ENCODE measurements at places on chromosomes 6 and 20.

DNA sequence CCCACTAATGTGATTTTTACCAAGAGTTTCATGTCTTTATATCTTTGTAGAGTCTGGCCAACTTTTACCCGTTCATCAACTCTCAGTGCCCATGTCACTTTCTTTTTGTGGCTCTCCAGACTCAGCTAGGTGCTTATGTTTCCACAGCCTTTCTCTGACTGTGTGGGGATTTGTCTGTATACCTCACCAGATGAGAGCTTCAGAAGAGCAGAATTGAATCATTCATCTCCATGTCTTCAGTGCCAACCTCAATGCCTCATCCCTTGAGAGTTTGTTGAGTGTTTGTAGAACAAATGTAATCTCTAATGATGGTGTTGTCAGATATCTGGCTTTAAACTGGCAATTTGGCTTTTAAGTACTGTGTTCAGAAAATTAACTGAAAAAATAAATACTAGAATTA lies 16.8 kb upstream of the CCN2 start:
- H3K36me3 ChIP-seq: no peaks in the 10 kb centered on the region
- H3K4me3 ChIP-seq: no peak overlapping the region
- H3K4me1 ChIP-seq: peaks cover 10% of the 10 kb centered on the region
- DNase-seq: no peak

- no peak overlapping the region for H3K4me3 ChIP-seq
- H3K4me1 ChIP-seq: peaks cover 19% of the 10 kb centered on the region
- peaks cover 77% of the 10 kb centered on the region for H3K27me3 ChIP-seq
- no peak for DNase-seq
- peaks cover 3% of the 10 kb centered on the region for H3K36me3 ChIP-seq
Measured at GRCh38 chr6:84771125-84771755, 6.8 kb upstream of the TBX18 start.

- no peaks in the 10 kb centered on the region for H3K36me3 ChIP-seq
- no peak overlapping the region for H3K4me3 ChIP-seq
- no peak overlapping the region for H3K27ac ChIP-seq
- H3K4me1 ChIP-seq: peaks cover 42% of the 10 kb centered on the region
- no peaks in the 10 kb centered on the region for H3K27me3 ChIP-seq
Measured at GRCh38 chr20:58327211-58327610, 17.7 kb downstream of the RAB22A start.

DNA sequence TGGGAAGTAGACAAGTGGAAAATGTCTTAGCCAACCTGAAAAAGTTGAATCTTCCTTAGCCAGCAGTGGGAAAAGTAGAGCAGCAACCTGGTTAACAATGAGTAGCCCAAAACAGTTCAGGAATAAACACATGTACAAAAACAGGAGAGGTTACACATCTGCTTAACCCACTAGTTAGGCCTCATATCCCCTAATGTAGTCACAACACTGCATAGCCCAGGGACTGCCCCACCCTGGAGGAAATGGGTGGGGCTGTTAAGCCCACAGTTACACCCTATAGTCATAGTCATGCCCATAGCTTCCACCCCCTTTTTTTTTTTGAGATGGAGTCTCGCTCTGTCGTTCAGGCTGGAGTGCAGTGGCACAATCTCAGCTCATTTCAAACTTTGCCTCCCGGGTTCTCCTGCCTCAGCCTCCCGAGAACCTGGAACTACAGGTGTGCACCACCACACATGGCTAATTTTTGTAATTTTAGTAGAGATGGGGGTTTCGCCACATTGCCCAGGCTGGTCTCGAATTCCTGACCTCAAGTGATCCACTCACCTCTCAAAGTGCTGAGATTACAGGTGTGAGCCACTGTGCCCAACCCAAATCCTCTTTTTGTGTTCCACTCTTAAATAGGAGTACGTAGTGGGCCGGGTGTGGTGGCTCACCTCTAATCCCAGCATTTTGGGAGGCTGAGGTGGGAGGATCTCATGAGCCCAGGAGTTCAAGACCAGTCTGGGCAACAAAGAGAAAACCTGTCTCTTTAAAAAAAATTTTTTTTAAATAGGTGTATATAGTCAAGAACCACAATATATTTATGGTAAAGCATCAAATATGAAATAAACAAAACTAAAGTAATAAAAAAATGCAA lies 24.5 kb downstream of the ILRUN start:
- H3K4me3 ChIP-seq: no peak overlapping the region
- H3K27me3 ChIP-seq: no peaks in the 10 kb centered on the region
- H3K36me3 ChIP-seq: peaks cover 2% of the 10 kb centered on the region
- H3K27ac ChIP-seq: peak overlapping the region; percentile 80

DNA sequence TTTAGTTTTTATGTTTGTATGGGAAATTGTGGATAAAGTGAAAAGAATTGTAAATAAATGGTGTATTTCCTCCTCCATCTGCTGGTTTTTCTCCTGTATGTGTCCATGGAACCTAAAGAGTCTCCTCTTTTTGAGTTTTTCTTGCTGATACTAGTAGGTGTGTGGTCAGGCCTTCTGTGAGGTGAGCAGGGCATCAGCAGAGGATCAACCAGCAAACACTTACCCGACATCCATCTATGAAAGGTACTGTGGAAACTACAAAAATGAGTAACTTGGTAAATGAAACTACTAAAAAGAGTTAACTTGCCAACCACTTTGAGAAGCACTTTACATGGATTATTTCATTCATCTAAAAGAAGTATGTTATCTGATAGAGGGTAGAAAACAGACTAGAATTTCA lies 20.9 kb upstream of the RNF8 start:
- peaks cover 18% of the 10 kb centered on the region for H3K36me3 ChIP-seq
- H3K4me1 ChIP-seq: peaks cover 3% of the 10 kb centered on the region
- DNase-seq: no peak
- H3K27me3 ChIP-seq: no peaks in the 10 kb centered on the region

- H3K27me3 ChIP-seq: no peaks in the 10 kb centered on the region
- no peaks in the 10 kb centered on the region for H3K4me1 ChIP-seq
- no peak for DNase-seq
- no peak overlapping the region for H3K27ac ChIP-seq
- peaks cover 30% of the 10 kb centered on the region for H3K36me3 ChIP-seq
- H3K4me3 ChIP-seq: no peak overlapping the region
Measured at GRCh38 chr6:36516559-36516958, 30.7 kb downstream of the STK38 start.
